Upper lobe of left lung (tissue), 6 donors: ENCODE measurements at places on chromosomes 6 and 20. TPM values are rescaled to one million over a fixed set of nuclear protein-coding genes. Genes with fewer than 3 reads are reported as not detected.

DNA sequence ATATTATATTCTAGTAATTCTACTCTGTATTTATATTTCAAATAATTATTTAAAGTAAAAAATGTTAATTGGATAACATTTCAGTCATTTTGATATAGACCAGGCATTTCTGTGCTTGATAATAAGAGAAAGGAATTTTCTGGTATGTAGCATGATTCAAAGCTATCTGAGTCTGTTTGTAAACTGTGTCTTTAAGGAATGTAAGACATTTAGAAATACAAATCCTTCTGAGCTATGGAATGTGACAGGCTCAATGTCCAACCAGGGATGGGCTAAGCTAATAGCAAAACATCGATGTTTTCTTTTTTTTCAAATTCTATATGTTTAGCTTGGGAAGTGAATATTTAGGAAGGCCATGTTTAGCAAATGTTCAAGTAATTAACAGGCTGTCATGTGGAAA, 41.5 kb upstream of the FAM83B start:
- no peaks in the 10 kb centered on the region for H3K4me1 ChIP-seq
- no peak overlapping the region for H3K4me3 ChIP-seq
- no peak for DNase-seq
- H3K27ac ChIP-seq, result no peak overlapping the region
- no peaks in the 10 kb centered on the region for H3K36me3 ChIP-seq

GRCh38 chr20:63217706-63218105, 1.8 kb upstream of the YTHDF1 start:
- DNase-seq, result no peak
- H3K27me3 ChIP-seq, result no peaks in the 10 kb centered on the region

GRCh38 chr20:38812709-38813573, 7.4 kb downstream of the PPP1R16B start:
- no peak overlapping the region for H3K27ac ChIP-seq
- H3K4me3 ChIP-seq, result no peak overlapping the region
- no peak for DNase-seq

GRCh38 chr20:36275011-36275410, 31.1 kb upstream of the DLGAP4 start:
- no peak for DNase-seq
- no peak overlapping the region for H3K27ac ChIP-seq
- no peaks in the 10 kb centered on the region for H3K4me1 ChIP-seq

DNA sequence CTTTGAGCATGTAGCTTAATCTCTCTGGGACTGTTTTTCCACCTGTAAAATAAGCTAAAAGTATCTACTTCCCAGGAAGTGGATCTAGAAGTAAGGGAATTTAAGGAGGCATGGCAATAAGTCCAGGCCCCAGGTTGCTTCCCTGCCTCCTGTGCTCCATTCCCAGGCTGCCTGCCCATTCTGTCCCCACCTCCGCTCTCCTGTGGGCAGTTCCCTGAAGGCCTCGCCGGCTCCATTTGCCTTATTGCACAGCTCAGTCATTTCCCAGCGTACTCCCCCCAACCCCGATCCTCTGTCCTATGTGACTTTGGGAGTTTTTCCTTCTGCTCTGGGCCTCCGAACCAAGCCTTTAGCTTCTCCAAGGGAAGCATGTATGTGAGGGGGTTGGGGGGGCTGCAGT, 4.6 kb downstream of the SLC29A1 start:
- no peaks in the 10 kb centered on the region for H3K27me3 ChIP-seq
- H3K4me3 ChIP-seq, result no peak overlapping the region
- no peak overlapping the region for H3K27ac ChIP-seq
- H3K36me3 ChIP-seq, result peaks cover 35% of the 10 kb centered on the region
- no peak for DNase-seq

GRCh38 chr20:53152228-53152627, 180.1 kb downstream of the TSHZ2 start:
- H3K27me3 ChIP-seq, result no peaks in the 10 kb centered on the region
- no peak overlapping the region for H3K27ac ChIP-seq
- H3K4me1 ChIP-seq, result peaks cover 9% of the 10 kb centered on the region
- no peak for DNase-seq

DNA sequence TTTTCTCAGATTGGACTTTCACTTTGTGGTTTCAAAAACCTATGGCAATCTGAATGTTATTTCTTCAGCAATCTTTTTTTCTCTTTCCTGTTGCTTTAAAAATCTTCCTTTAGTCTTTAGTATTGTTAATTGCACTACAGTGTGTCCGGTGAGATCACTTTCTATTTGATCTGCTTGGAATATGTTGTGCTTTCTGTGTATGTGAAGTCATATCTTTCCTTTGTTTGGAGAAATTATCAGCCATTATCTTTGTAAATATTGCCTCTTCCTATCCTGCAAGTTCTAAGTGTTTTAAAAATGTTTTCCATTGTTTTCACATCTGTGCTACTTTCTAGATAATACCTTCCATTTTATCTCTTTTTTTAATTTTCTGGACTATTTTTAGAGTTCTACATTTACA, 171.4 kb upstream of the PRSS16 start:
- H3K4me1 ChIP-seq, result peaks cover 5% of the 10 kb centered on the region
- no peak for DNase-seq
- no peak overlapping the region for H3K27ac ChIP-seq
- no peaks in the 10 kb centered on the region for H3K36me3 ChIP-seq

GRCh38 chr6:75855052-75855451, 106.0 kb downstream of the MYO6 start:
- H3K4me1 ChIP-seq, result peaks cover 13% of the 10 kb centered on the region
- DNase-seq, result no peak
- H3K36me3 ChIP-seq, result peaks cover 7% of the 10 kb centered on the region

DNA sequence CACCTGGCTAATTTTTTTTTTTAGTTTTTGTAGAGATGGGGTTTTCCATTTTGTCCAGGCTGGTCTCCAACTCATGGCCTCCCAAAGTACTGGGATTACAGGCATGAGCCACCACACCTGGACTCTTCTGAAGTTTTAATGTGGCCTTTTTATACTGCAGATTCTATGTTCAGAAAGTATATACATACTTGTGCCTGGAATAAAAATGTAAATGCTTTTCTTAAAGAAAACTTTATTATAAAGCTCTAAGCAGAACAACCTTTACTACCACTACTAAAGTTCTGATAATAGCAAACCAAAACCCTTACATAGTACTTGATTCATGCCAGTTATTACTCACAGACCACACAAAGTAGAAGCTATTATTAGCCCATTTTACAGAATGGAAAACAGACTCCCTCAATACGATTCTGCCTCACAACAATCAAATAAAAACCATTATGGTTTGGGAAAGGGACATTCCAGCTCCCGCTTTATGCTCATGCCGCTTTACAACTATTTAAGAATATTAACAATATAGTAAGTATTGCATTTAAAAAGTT, 5.3 kb downstream of the PHIP start:
- no peaks in the 10 kb centered on the region for H3K27me3 ChIP-seq
- H3K27ac ChIP-seq, result no peak overlapping the region

GRCh38 chr20:19944772-19945459, 72.2 kb upstream of the NAA20 start:
- peak overlapping the region; percentile 83 for H3K27ac ChIP-seq
- peaks cover 39% of the 10 kb centered on the region for H3K36me3 ChIP-seq
- H3K4me1 ChIP-seq, result peaks cover 68% of the 10 kb centered on the region
- H3K27me3 ChIP-seq, result no peaks in the 10 kb centered on the region
- no peak overlapping the region for H3K4me3 ChIP-seq

DNA sequence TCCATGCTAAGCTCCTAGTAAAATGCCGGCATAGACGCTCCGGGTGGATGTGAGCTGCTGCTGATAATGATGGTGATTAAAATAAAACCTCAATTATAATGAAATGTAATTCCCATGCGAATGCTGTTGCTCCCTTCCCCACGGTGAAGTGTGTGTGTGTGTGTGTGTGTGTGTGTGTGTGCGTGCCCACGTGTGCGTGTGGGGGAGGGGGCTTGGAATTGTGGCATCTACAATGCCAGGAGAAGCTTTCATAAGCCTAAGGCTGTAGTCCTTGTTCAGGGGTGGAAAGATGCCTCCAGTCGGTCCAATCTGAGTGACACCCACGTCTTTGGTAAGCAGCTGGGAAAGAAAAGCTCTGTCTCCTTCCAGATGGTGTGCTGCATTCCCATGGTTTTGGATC, 137.9 kb downstream of the CDH26 start:
- DNase-seq, result no peak
- no peak overlapping the region for H3K27ac ChIP-seq
- H3K4me1 ChIP-seq, result peaks cover 2% of the 10 kb centered on the region

- no peaks in the 10 kb centered on the region for H3K4me1 ChIP-seq
- no peaks in the 10 kb centered on the region for H3K27me3 ChIP-seq
- no peak for DNase-seq
- no peak overlapping the region for H3K27ac ChIP-seq
- H3K4me3 ChIP-seq, result no peak overlapping the region
- no peaks in the 10 kb centered on the region for H3K36me3 ChIP-seq
These were observed 280.2 kb downstream of the COL12A1 start for GRCh38 chr6:74925683-74926082.

GRCh38 chr20:46691196-46691595, 2.0 kb upstream of the TP53RK start:
- H3K27me3 ChIP-seq, result no peaks in the 10 kb centered on the region
- H3K36me3 ChIP-seq, result peaks cover 3% of the 10 kb centered on the region
- peaks cover 22% of the 10 kb centered on the region for H3K4me1 ChIP-seq
- no peak overlapping the region for H3K27ac ChIP-seq
- no peak overlapping the region for H3K4me3 ChIP-seq

DNA sequence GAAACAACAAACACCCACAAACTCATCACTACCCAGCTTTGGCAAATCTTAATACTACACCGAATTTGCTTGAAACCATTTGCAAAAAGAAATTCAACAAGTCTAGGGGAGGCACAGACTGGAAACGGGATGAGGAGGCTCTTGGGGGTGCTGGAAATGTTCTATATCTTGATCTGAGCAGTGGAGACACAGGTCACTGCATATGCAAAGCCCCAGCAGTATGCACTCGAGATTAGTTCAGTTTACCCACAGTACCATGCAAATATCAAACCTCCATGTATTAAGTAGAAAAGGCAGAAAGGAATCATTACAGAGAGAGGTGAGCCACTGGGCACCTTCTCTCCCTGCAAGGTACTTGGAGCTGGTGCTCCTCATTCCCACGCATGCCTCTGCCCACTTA, 75.9 kb downstream of the PREX1 start:
- no peak for DNase-seq
- no peak overlapping the region for H3K4me3 ChIP-seq
- no peaks in the 10 kb centered on the region for H3K36me3 ChIP-seq
- peaks cover 69% of the 10 kb centered on the region for H3K4me1 ChIP-seq
- H3K27me3 ChIP-seq, result no peaks in the 10 kb centered on the region

DNA sequence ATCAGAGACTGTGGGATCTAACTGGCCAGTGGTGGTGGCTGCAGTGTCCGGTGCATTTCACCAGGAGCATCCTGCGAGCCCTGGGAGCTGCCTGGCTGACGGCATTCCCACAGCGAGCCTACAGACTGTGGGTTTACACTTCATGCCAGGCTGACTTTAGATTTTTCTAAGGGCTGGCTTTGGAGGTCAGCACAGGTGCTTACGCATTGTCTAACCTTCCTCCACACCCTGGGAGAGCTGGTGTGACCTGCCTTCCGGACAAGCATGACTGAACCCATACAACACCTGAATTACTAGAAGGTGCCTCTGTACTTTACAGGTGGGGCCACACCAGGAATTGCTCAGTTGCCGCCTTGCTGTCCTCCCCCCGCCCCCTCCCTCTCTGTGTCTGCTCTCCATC, 96.2 kb downstream of the RREB1 start:
- no peaks in the 10 kb centered on the region for H3K27me3 ChIP-seq
- no peak overlapping the region for H3K4me3 ChIP-seq
- peak overlapping the region; percentile 81 for H3K27ac ChIP-seq
- no peak for DNase-seq

DNA sequence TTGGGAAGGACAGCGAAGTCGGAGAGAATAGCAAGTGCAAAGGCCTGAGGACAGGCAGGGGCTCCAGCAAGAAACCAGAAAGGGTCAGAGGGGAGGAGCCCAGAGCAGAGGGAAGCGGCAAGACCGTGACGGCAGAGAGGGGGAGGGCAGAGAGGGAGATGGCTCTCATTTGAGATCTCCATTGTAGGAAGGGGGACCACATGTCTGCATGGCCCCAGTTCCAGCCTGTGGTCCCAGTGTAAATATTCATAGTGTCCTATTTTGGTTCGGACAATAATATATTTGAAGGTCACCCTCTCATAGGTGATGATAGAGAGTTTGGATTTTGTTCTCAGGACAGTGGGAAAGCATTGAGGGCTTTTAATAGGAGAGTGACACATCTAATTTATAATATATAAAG, 231.1 kb upstream of the RNF24 start:
- no peak for DNase-seq
- H3K4me1 ChIP-seq, result peaks cover 5% of the 10 kb centered on the region
- H3K27me3 ChIP-seq, result no peaks in the 10 kb centered on the region
- no peaks in the 10 kb centered on the region for H3K36me3 ChIP-seq
- no peak overlapping the region for H3K4me3 ChIP-seq

DNA sequence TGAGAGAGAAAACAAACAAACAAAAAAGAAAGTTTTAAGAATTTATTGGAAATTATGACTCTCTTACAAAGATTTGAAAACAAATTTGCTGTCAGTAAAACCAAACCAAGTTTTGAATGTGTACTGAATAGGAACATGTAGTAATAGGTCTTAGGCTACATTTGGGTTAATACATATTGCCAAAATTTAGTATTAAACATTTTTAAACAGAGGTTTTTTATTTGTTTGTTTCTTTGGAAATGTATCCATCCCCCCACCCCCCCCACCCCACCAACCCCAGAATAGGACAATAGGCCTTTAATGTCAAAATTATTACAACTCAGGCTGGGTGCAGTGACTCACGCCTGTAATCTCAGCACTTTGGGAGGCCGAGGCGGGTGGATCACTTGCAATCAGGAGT, 2.5 kb downstream of the C6orf118 start:
- H3K36me3 ChIP-seq, result no peaks in the 10 kb centered on the region
- H3K4me1 ChIP-seq, result peaks cover 12% of the 10 kb centered on the region
- no peak overlapping the region for H3K4me3 ChIP-seq
- no peaks in the 10 kb centered on the region for H3K27me3 ChIP-seq
- no peak overlapping the region for H3K27ac ChIP-seq

GRCh38 chr6:150775415-150776203, 89.9 kb upstream of the MTHFD1L start:
- H3K27me3 ChIP-seq, result no peaks in the 10 kb centered on the region
- H3K4me1 ChIP-seq, result peaks cover 5% of the 10 kb centered on the region
- H3K36me3 ChIP-seq, result no peaks in the 10 kb centered on the region
- DNase-seq, result no peak
- no peak overlapping the region for H3K27ac ChIP-seq

TFAP2D gene
- not detected for total RNA-seq

SLC16A10 gene
- 14.7 TPM for total RNA-seq

LHFPL5 gene
- not detected for total RNA-seq

TRIM15 gene
- not detected for total RNA-seq

TRIM40 gene
- total RNA-seq, result not detected

GJA10 gene
- total RNA-seq, result not detected

PLCB1 gene
- 13.1 TPM for total RNA-seq

HLA-DOB gene
- 5.2 TPM for total RNA-seq

GABRR1 gene
- total RNA-seq, result not detected

ELOVL5 gene
- total RNA-seq, result 132 TPM

KHDC1L gene
- not detected for total RNA-seq

TMEM244 gene
- not detected for total RNA-seq

OXT gene
- total RNA-seq, result not detected

ENPP5 gene
- 2.7 TPM for total RNA-seq

SNAI1 gene
- total RNA-seq, result 7.3 TPM

ZNF341 gene
- total RNA-seq, result 4.0 TPM
